ENCODE measurements at places on chromosomes 4 and X.

DNA sequence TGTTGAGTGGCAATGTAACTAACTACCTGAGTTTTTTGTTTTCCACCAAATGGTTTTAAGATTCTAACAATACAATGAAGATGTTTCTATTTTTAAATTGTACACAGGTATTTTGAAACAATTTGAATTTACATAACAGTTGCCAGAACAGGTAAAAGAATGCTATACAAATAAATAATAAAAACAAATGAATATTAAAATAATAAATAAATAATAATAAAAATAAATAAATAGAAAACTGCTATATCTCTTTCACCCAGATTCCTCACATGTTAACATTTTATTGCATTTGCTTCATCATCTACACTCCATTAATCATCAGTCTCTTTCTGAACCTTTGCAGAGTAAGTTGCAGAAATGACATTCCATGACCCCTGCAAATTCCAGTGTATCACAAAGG lies 32.3 kb upstream of the DSPP start:
- no peak for DNase-seq

GRCh38 chr4:128288689-128289106 lies 1.1 kb upstream of the PGRMC2 start:
- no peak for DNase-seq

DNA sequence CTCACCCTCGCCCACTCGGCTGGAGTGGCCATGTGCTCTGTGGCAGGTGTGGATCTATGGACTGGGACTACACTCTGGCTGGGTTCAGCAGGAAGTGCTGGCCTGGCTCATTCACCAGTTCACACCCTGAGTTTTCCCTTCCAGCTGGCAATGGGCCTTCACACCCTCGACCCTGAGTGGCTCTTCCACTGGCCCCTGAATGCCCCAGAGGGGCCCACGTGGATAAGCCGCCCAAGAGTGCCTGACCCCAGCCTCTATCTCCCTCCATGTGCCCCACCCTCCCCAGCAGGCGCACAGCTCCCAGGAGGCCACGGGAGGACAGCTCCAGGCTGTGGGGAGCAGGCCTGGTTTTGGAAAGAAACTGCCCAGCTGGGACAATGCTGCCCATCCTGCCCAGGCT lies 234.1 kb downstream of the AFAP1 start:
- DNase-seq = no peak

DNA sequence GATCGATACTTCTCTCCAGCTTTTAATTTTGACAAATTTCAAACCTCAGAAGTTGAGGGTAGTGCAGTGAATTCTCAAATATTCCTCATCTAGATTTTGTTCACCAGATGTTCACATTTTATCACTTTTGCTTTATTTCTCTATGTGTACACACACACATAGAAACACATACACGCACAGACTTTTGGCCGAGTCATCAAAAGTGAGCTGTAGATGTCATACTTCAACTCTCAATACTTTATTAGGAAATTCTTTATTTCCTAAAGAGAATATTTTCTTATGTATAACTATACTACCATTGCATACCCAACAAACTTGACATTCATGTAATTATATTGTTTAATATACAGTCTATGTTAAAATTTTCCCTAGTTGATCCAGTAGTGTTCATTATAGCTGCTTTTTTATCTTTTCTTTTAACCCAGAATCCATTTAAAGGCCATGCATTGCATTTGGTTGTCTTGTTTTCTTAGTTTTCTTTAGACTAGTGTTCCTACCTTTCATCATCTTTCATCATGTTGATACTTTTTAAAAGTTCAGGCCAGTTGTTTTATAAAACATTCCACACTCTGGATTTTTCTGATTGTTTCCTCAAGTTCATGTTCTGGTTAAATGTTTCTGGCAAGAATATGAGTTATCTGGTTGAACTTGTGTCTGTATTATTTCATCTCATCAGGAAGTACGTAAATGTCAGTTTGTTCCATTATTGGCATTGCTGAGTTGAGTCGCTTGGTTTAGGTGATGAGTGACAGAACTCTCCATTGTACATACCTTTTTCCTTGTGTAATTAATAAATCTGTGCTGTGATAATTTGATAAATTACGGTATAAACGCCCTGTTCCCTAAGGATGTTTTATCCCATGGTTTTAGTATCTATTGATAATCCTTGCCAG lies 94.1 kb upstream of the TLR2 start:
- DNase-seq = no peak

GRCh38 chr4:184309241-184310170 lies 91.8 kb upstream of the ENPP6 start:
- no peak for DNase-seq

DNA sequence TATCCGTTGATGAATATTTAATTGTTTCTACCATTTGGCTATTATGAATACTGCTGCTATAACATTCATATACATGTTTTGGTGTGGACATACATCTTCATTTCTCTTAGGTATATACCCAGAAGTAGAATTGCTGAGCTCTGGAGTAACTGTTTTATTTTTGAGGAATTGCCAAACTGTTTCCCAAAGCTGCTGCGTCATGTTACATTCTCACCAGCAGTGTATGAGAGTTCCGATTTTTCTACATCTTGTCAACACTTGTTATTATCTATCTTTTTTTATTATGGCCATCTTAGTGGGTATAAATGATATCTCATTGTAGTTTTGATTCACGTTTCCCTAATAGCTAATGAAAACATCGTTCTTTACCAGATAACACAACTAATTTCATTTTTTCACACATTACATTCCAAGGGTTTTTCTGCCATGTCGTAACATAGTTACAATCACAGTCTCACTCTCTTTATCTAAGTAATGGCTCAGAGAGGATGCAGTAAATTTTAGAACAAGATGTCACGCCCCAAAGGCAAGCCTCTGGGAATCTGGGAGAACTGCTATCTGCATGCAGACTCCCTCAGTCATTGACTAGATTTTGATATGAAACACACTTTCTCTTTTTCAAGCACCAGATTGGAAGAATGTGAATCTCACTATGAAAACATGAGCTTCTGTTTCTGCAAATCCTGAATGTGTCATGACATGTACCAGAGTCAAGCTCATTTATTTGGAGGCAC lies 10.3 kb downstream of the ARHGAP6 start:
- DNase-seq = no peak

DNA sequence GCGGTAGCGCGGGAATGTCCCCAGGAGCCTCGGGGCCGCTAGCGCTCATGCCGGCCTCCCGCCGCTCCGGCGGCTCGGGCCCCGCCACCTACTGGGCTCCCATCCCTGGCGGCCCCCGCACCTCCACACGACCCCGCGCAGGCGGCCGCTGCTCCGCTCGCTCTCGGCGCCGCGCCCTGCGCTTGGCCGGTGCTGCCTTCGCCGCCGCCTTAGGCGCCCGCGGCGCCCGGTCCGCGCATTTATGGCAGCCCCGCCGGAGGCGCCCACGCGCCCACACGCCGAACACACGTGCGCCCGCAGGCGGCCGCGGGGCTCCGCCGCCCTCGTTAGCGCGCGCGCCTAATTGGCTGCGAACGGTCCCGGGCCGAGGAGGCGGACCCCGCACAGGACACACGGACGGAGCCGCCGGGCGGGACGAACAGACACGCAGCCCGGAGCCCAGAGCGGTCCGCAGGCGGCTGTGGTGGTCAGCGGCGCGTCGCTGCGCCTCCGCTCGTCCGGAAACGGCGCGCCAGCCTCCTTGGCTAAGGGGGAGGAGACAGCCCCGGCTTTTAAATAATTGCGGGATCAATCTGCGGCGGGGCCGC lies at the start of gene NKX1-1:
TSS of gene NKX1-1 (minus strand) at position 49 of the 587 bp plus-strand sequence. CDS start at position 49, 0 bp downstream.
- DNase-seq = no peak

GRCh38 chr4:128241019-128241418 lies 46.6 kb downstream of the PGRMC2 start:
- no peak for DNase-seq

Data from stimulated activated CD8-positive, alpha-beta memory T cell treated with anti-CD3 and anti-CD28 coated beads, Interleukin-4, amount 100 ng/mL, for 1 hour (primary cell).